ENCODE measurements at places on chromosomes 5 and 9. TPM values are rescaled to one million over a fixed set of nuclear protein-coding genes. Genes with fewer than 3 reads are reported as not detected.

- no peak for DNase-seq
Observed at GRCh38 chr9:132327537-132327936, 27.2 kb downstream of the SETX start.

DNA sequence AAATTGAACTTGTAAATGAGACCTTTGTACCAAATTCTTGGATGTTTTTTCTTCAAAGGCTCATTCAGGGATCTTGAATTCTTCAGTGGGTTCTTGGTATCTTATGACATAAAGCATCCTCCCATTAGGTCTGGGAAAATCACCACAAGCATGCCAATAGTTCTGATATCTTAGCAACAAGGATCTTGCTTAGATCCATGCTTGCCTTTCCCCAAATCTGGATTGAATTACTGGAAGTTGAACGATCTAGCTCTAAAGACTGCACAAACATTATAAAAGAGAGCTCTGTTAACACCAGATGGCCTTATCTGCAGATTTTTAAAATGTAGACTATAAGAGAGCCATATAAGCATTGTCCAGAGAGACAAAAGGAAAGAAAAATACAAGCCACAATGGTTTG lies 266.3 kb downstream of the RAB3C start:
- DNase-seq = no peak

Gene DNAH5
- total RNA-seq = 4.6 TPM

Gene SLC28A3
- total RNA-seq = 1.6 TPM

Gene HRH2
- total RNA-seq = 8.2 TPM

Gene SLC34A1
- total RNA-seq = not detected

Gene CMYA5
- total RNA-seq = 2.7 TPM

Gene ABITRAM
- total RNA-seq = 13.3 TPM

DNA sequence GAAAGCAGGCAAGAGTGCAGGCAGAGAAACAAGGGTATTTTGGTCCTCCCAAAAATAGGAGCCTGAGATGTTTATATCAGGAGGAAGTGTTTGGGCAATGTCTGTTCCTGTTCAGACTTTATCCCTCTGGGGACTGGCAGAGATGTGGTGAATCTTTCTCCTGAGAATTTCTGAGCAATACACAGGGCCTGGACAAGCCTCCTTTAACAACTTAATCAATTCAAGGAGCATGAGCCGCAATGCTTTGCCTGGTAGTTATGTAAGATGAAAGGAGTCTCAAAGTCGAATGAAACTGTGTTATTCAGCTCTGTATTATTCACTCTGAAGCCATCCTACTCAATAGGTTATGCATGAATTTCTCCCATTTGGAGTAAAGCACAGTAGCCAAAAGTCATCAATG lies 365.6 kb downstream of the MAN2A1 start:
- DNase-seq = no peak

GRCh38 chr9:136120438-136120844 lies 1.8 kb upstream of the TMEM250 start:
- no peak for DNase-seq

Gene CTSL
- total RNA-seq = 146 TPM
